ENCODE measurements at places on chromosomes 5 and 9. TPM values are rescaled to one million over a fixed set of nuclear protein-coding genes. Genes with fewer than 3 reads are reported as not detected.

Gene HAVCR1
- polyA plus RNA-seq: not detected

Gene ORM2
- not detected for polyA plus RNA-seq

Gene SEMA6A
- 0.84 TPM for polyA plus RNA-seq

Gene ASS1
- 165 TPM for polyA plus RNA-seq

- H3K27ac ChIP-seq: no peak overlapping the region
- H3K4me3 ChIP-seq: no peak overlapping the region
- H3K4me1 ChIP-seq: no peaks in the 10 kb centered on the region
- H3K27me3 ChIP-seq: no peaks in the 10 kb centered on the region
These were observed 45.5 kb upstream of the IL7R start for GRCh38 chr5:35811108-35811741.

DNA sequence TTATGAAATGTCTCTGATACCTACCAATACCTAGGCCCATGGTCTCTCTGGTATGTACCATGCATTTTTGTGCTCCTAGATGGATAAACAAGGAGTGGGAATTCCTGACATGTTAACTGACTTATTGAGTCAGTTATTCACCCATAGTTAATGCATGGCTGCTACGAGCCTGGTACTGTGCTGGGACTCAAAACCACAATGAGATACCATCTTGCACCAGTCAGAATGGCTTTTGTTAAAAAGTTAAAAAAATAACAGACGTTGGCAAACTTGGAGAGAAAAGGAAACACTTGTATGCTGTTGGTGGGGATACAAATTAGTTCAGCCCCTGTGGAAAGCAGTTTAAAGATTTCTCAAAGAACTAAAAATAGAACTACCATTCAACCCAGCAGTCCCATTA is 293.8 kb downstream of the OSTF1 start:
- no peak overlapping the region for H3K4me3 ChIP-seq
- no peaks in the 10 kb centered on the region for H3K27me3 ChIP-seq
- H3K4me1 ChIP-seq: no peaks in the 10 kb centered on the region
- no peaks in the 10 kb centered on the region for H3K36me3 ChIP-seq

GRCh38 chr9:131289301-131290035 is at the start of gene PLPP7:
PLPP7 (plus strand) TSS chr9:131289723; CDS start chr9:131289998, 275 bp downstream.
- H3K27ac ChIP-seq: no peak within 1 kb of the TSS
- no peaks in the 10 kb centered on the region for H3K27me3 ChIP-seq
- H3K4me1 ChIP-seq: no peaks in the 10 kb centered on the region
- no peak within 1 kb of the TSS for H3K4me3 ChIP-seq
- no peak for DNase-seq

GRCh38 chr9:5492965-5493678 is 17.2 kb upstream of the PDCD1LG2 start:
- H3K36me3 ChIP-seq: no peaks in the 10 kb centered on the region
- peak overlapping the region; percentile 94 for H3K27ac ChIP-seq
- H3K27me3 ChIP-seq: no peaks in the 10 kb centered on the region
- DNase-seq: no peak

All from keratinocyte (primary cell).